ENCODE measurements at places on chromosomes 16 and 17.

DNA sequence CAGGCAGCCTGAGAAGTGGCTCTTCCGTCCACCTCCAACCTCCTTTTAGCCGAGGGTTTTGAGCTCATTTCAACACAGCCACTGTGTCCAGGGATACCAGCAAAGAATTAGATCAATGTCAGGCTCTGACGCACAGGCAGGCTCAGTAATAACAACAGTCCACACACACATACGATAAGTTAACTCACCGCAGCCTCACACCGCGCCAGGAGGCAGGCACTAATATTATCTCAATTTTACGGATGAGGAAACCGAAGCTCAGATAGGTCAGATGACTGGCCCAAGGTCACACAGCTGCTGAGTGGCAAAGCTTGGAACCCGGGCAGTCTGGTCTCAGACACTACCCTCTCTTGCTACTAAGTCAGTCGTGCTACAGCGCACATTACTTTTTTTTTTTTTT, 22.9 kb downstream of the ABR start:
- no peak for DNase-seq

DNA sequence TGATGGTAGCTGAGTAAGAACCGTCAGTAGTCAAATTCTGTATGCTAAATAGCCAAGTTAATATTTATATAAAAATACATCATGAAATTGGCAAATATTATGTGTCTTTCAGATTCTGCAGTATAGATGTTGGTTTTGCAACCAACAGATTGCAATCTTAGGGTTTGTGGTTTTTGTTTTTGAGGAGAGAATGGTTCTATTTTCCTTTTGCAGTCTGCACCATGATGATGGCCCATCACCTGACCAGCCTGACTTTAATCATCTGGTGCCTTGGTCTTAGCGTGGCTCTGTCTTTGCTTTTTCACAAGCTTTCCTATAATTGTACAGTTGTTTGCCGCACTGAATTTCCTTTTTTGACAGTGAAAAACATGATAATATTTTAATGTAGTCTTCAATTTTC, 50.7 kb downstream of the NUP93 start:
- peak; percentile 34 for DNase-seq

DNA sequence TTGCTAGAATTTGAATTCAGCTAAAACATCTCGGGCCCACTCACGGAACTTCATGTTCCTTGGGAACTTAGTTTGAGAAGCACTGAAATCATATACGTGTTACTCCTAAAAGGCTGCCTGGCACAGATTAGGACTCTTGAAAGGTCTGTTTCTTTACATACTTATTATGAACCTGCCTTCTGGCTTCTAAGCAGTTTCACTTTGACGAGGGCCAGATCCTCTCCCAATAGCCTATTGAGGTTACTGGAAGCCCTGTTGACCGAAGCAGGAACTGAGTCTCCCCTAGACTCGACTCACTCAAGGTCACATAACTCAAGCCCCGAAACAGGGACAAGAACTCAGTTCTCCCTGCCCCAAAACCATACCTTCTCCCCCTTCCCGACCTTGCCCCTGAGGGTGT, 121.9 kb upstream of the PLCG2 start:
- no peak for DNase-seq

DNA sequence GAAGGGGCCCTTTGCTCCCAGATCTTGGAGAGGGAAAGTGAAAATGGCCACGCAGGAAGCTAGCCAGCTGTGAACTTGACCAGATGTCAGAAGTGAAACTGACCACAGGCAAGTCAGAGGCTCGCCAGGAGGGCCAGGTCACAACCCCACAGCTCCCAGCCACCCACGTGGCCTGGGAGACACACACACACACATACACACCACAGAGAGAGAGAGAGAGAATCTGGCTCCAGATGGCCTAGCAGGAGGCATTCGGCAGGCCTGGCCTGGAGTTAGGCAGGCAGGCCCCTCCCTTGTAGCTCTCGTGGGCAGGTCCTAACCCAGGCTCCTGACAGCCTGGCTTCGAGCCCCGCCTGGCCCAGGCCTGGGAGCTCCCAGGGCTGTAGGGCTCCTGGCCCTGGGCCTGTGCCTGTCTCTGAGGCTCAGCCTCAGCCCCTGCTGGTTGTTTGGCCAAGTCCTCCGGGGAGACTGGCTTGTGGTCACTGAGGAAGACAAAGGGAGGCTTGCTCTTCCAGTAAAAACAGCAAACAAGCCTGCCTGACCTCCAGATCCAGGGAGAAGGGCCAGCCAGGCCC, 20.2 kb downstream of the NGFR start:
- DNase-seq = peak; percentile 11

DNA sequence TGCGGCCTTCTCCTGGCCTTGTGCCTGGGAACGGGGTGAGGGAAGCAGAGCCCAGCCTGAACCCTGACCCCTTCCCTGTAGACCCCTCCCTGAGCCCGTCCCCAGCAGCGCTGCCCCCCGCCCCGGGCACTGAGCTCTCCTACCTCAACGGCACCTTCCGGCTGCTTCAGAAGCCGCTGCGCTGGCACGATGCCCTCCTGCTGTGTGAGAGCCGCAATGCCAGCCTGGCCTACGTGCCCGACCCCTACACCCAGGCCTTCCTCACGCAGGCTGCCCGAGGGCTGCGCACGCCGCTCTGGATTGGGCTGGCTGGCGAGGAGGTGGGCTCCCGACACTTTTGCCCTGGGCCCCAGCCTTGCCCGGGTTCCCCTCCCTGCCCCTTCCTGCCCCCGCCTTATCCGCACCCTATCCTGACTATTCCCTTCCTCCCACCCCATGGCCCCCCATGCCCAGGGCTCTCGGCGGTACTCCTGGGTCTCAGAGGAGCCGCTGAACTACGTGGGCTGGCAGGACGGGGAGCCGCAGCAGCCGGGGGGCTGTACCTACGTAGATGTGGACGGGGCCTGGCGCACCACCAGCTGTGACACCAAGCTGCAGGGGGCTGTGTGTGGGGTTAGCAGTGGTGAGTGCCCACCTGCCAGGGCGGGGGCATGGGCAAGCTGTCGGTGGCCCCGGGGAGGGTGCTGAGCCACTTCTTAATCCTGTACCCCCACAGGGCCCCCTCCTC, 62.1 kb downstream of the MRC2 start:
- DNase-seq = no peak

GRCh38 chr17:72520665-72521303, 400.0 kb downstream of the SOX9 start:
- no peak for DNase-seq

DNA sequence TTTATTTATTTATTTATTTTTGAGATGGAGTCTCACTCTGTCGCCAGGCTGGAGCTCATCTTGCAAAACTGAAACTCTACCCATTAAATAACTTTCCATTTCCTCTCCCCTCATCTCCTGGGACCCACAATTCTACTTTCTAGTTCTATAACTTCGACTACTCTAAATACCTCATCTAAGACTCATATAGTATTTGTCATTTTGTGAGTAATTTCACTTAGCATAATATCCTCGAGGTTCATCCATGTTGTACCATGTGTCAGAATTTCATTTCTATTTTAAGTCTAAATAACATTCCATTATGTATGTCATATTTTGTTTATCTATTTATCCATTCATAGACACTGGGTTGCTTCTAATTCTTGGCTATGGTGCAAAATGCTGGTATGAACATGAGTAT, 5.1 kb upstream of the NT5M start:
- DNase-seq = no peak

DNA sequence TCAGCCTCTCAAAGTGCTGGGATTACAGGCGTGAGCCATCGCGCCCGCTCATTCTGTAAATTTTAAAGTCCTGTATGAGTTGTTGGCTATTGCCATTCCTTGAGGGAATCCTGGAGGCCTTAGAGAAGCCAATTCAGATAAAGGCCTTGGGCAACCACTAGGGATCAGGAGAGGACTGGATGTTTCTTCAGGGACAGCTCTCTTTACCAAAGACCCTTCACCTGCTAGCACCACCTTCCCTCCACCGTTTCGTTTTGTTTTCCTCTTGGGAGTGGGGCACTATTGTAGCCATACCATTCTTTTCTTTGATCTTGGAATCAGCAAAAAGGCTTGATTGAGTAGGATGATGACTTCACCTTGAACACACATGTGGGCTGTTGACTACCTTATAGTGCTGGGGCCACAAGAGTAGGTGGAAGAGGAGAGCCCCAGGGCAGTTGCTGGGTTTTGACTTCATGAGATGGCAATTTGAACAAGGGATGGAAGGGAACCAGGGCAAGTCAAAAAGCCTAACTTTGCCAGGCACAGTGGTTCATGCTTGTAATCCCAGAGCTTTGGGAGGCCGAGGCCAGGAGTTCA, 7.0 kb upstream of the ANKRD40CL start:
- no peak for DNase-seq

DNA sequence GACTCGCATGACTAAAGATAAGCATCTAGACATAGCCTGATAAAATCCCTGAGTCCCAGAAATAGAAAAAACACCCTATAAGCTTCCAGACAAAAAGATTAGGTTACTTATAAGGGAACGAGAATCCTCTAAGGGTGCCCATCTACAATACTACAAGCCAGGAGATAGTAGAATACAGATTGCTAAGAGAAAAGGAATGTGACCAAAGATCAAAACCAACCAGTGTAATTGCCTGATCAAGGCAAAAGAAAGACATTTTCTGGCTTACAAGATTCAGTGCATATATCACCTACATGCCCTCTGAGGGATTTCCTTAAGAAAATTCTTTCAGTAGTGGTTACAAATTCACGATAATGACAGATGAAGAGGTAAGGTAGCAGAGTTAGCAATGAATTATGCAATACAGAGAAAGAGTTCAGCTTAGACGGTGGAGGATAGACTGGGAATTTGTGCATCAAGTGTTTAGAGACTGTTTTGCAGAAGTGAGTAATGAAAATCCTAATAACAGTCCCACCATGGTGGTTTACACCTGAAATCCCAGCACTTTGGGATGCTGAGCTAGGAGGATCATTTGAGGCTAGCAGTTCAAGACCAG, 35.0 kb downstream of the BCL7C start:
- DNase-seq = no peak

- no peak for DNase-seq
Measured at GRCh38 chr16:57531635-57532265, 4.6 kb downstream of the CCDC102A start.

GRCh38 chr16:52834736-52835465, 217.8 kb downstream of the CHD9NB start:
- no peak for DNase-seq

- peak; percentile 52 for DNase-seq
Measured at GRCh38 chr16:69188236-69188549, 1.2 kb downstream of the SNTB2 start.
